ENCODE measurements at places on chromosomes 7 and 10.

GRCh38 chr7:23945472-23945871 is 235.5 kb downstream of the STK31 start:
- no peak for DNase-seq

- peak; percentile 38 for DNase-seq
Observed at GRCh38 chr7:23472956-23473843, 2.9 kb upstream of the IGF2BP3 start.

DNA sequence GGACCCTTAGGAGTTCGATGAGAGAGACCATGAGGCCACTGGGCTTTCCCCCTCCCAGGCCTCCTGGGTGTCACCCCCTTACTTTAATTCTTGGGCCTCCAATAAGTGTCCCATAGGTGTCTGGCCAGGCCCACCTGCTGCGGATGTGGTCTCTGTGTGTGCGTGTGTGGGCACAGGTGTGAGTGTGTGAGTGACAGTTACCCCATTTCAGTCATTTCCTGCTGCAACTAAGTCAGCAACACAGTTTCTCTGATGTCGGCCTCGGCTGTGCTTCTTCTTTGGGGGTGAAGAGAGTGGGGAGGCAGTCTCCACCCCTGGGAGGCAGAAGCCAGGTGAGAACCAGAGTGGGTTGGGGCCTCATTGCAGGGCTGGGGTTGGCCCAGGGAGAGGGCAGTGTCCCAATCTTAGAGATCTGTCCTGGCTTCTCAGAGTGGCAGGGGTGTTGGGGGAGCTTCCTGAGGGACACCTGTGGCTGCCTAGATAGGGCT is 1.5 kb downstream of the PVRIG start:
- DNase-seq = no peak

DNA sequence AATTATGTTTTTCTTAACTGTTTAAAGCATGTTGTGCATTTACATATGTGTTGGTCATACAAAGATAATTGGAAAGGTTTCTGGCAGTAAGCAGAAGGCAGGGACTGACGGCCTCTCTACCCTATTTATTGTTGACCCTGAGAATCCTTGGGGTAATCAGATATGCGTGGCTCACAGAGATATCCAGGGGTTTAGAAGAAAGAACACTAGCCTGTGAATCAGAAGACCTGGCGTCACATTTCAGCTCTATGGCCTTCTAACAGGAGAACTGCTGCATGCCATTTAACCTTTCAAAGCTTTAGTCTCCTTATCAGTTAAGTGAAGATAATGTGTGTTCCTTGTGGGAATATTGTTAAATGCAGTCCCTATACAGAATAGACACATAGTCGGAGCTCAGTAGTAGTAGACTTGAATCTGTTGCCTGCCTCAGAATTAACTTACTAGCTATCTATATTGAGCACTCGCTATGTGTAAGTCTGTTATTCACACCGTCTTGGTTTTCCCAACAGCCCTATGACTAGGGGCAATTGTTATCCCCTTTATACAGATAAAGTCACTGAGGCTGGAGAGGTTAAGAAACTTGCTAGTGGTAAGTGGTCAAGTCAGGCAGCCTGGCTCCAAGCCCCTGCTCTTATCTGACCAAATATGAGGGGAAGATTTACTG is 129.6 kb upstream of the ANKRD1 start:
- no peak for DNase-seq

- no peak for DNase-seq
Observed at GRCh38 chr7:103524042-103524907, 78.3 kb upstream of the SLC26A5 start.

GRCh38 chr7:85230623-85231022 is 43.8 kb upstream of the SEMA3D start:
- DNase-seq = no peak

DNA sequence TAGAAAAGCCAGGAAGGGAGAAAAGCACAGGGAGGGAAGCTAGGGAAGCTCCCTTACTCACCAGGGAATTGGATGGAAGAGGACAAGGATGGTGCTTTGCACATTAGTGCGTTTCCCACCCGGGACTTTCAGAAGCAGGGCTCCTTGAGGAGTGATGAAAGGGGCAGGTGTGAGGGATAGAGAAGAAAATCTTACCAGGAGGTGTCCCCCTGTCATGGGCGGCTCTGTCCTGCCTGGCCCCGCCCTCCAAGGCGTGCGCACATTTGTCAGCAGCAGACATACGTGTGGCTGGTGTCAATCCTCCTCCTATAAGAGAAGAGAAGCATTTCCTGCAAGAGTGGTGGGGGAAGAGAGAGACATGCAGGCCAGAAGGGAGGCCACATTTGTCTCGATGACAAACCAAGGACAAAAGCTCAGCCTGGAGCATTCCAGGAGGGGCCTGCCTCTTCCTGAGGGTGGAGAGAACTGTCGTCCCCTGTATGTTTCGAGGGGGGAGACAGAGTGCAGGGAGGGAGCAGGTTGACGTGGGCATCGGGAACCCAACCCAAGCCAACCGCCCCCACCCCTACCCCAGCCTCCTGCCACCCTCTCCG is 47.4 kb upstream of the COMTD1 start:
- peak; percentile 43 for DNase-seq

- no peak for DNase-seq
Observed at GRCh38 chr7:95582578-95583293, 13.6 kb downstream of the PDK4 start.

- DNase-seq = no peak
Observed at GRCh38 chr10:963655-964054, 24.6 kb upstream of the GTPBP4 start.

GRCh38 chr7:116540743-116541142 is 15.9 kb downstream of the CAV1 start:
- no peak for DNase-seq

GRCh38 chr10:117175901-117176534 is 21.3 kb upstream of the KCNK18 start:
- peak; percentile 79 for DNase-seq

- DNase-seq = no peak
Observed at GRCh38 chr7:43454936-43455518, 127.9 kb upstream of the STK17A start.

GRCh38 chr10:133079836-133080682 is 7.7 kb upstream of the ADGRA1 start:
- DNase-seq = no peak

DNA sequence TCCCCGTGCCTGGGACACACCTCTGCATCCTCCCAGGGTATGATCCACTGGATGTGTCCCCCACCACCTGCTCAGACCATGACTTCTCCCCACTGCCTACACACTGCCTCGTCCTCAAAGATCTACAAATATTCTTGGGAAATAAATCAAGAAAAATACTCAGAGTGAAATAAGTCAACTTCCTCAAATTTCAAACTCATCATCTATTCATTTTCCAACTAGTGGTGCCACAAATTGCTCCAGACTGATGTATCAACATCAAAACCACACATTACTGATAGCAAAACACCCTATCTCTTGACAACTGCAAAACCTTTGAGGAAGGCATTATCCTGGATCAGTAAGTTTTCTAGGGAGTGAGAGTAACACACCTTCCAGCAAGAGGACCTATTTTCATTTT is 87.7 kb downstream of the GRB10 start:
- DNase-seq = no peak

DNA sequence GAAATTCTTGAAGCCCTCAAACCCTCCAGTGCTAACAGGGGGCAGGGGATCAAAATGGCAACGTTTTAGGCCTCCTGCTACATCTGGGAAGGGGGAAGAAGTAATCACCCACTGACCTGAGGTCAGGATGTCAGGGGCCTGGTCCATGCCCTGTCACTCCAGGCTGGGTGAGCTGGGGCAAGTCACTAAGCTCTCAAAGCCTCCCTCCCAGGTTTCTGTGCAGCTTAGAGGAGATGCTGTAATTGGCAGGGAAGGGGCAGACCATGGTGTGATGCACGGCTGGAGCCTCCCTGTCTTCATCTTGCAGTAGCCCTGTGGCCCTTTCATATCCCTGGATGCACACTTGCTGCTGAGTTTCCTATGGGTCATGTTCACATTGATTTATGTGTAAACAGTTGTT is 27.2 kb downstream of the LEP start:
- no peak for DNase-seq

- no peak for DNase-seq
Observed at GRCh38 chr10:43644252-43644651, 4.4 kb downstream of the ZNF32 start.

DNA sequence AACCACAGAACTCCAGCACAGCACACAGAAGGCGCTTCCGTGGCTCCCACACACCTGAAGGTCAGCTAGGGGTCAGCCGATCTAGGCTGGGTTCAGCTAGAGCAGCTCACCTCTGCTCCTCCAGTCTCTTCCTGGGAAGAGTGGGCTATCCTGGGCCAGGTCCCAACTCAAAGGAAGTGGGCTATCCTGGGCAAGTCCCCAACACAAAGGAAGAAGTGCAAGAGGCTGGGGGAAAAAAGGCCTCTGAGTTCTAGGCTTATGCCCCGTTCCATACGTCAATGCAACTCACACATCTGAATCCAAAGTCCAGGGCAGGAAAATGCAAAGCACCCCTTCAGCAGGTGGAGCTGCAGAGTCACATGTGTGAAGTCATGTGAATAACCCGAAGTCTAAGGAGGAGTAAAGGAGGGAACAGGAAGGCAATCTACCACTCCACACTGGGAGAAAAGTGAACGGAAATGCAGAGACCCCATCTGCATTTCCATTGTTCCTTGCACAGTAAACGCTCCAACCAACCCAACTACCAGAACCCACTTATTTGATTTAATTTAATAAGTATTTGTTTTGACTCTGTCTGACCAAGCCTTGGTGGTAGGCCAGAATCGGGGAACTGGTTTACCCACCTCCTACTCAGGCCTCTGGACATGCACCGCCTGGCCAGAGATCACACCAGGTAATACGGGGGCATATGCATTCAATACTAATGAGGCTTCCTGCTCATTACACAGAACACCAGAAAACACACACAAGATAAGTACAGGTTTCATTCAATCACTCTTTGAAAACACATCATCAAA is 95.5 kb upstream of the RNF32 start:
- DNase-seq = no peak

DNA sequence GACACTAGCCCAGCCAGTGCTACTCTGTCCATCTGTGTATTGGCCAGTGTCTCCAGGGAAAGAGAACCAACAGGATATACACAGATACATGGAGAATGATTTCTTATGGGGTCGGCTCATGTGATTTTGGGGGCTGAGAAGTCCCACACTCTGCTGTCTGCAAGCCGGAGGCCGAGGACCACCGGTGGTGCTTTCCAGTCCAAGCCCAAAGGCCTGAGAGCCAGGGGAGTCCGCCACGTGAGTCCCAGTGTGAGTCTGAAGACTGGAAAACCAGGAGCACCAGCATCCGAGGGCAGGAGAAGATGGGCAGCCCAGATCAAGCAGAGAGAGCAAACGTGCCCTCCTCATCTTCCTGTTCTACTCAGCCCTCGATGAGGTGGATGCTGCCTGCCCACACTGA is 71.5 kb downstream of the C10orf143 start:
- DNase-seq = no peak

- DNase-seq = no peak
Observed at GRCh38 chr7:46534664-46535588, 613.9 kb upstream of the IGFBP3 start.

DNA sequence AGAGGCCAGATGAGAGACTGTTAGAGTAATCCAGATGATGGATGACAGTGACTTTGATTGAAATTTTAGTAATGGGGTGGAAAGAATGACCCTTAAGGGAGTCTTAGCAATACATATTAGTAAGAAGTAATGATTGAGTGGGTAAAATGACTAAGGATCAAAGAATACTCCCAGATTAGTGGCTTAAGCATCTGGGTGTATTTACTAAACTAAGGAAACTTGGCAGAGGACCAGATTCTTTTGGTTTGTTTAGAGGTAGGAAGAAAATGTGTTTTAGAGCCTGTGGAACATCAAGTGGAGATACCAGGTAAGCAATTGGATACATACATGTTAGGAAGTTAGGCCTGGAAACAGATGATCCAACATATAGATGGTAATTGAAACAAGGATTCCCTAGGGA is 58.8 kb upstream of the ADRA2A start:
- DNase-seq = no peak

- no peak for DNase-seq
Observed at GRCh38 chr10:3926258-3926657, 141.2 kb upstream of the KLF6 start.

DNA sequence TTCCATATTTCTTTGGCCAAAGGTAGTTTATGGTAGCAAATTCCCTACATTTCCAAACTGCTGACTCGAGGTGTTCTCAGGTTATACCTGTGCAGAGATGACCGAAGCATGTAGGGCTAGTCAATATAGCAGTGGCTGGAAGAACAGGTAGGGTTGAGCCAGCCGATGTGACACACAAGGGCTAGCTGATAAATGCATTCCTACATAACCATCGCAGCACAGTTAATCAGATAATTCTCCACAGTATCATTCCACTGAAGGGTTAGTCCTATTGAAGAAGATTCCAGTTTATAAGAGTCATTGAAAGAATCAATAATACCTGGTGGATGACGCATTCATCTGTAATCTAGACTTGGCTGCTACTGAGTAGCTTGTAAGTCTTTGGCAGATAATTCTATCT is 220.0 kb downstream of the KIF20B start:
- no peak for DNase-seq

DNA sequence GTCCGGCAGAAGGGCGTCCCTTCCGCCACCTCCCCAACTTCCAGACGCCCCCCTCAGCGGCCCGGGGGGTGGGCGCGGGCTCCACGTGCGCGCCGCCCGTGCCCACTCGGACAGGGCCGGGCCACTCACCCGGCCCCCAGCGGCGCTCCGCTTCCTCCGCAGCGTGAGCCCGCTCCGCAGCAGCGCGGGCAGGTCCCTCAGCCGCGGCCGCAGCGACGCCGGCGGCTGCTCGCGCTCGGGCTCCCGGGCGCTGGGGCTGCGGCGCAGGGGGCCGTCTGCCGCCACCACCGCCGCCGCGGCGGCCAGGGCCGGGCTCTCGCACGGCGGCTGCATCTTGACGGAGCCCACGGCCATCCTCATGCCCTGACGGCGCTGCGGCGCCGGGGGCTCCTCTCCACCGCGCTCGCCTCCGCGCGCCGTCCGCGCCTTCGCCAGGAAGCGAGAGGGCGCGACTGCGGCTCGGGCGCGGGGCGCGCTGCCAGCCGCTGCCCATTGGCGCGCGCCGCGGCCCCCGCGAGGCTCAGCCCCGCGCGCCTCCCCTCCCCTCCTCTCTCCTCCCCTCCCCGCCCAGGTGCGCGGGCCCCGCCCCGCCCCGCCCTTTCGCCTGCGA is at the start of gene RAPGEF5:
Gene RAPGEF5, minus strand, starts transcription at position 454 of the 610 bp plus-strand sequence. Its CDS starts 94 bp downstream, at position 360.
- DNase-seq = no peak

DNA sequence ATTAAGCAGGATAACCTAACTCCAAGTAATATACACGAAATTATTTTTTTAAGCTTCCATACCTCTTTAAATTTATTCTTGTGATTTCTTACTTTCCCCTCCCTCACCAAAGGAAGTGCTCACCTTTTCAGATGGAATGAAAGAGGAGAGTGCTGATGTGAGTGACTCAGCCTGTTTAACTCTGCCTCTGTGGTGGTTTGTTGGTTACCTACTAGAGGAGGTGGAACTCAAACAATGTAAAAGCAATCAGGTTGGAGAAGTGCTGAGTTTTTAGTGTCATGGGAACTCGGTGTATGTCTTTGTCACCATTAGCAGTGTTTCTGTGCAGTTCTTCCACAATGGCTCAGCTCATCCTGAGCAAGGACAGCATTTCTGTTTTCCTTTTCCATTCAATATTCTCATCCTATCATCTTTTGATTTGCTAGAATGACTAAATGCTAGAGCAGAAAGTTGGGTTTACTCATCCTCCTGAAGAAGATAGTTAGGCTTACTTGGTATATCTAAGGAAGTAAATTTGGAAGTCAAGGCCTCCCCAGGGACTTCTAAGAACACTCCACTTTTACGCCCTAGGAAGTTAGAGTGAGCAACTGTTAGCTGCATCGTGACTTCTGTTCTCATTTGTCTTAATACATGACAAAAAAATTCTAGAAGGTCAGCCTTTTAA is 6.0 kb downstream of the ADD3 start:
- no peak for DNase-seq

- DNase-seq = no peak
Observed at GRCh38 chr7:66518151-66518691, 110.5 kb upstream of the KCTD7 start.

- DNase-seq = peak; percentile 59
Observed at GRCh38 chr10:34723750-34724149, 91.3 kb downstream of the PARD3 start.

All from femur (tissue), 1 donor.